ENCODE measurements at places on chromosomes 1 and 21.

GRCh38 chr1:28862571-28863403 is 50.8 kb downstream of the OPRD1 start:
- no peak for DNase-seq

- no peak for DNase-seq
Measured at GRCh38 chr1:156356262-156356874, 12.6 kb upstream of the RHBG start.

DNA sequence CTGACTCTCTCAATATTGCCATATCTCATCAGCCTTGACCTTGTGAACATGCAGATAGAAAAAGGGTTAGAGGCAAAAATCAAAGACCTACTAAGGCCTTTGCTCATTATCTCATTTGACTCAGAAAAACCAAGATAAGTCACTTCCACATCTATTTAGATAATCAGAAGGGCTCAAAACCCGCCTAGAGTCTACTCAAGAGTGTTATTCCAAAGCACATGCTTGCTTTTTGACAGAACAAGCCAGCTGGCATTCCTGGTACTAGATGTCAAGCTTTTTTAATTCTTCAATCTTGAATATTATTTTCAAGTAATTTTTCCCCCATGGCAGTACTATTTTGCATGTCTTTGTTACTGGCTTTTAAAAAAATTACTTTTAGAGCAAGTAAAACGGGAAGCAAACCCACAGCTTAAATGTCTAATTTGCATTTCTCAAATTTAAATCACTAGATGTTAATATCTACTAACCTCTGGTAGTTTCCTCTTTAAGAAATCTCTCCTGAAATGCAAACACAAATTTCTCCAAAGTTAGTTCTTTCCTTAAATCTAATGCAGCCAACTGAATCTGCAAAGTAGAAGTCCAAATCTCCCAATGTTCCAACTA is 51.5 kb downstream of the APP start:
- no peak for DNase-seq

DNA sequence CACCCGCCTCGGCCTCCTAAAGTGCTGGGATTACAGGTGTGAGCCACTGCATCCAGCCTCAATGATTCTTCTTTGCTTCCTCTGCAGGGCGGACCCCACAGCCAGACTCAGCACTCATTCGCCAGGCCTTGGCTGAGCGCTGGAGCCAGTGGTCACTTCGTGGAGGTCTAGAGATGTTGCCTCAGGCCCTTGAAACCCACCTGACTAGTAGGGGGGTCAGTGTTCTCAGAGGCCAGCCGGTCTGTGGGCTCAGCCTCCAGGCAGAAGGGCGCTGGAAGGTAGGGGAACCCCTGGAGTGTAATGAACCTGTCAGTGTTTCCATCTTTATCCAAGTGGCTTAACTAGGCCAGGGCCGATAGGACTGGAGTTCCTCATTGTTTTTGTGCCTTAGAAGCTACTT is 2.7 kb downstream of the PPOX start:
- no peak for DNase-seq

GRCh38 chr1:211708006-211708405 is 32.6 kb upstream of the NEK2 start:
- DNase-seq = no peak

- DNase-seq = peak; percentile 15
Measured at GRCh38 chr1:48677306-48678287, 99.1 kb downstream of the BEND5 start.

- DNase-seq = no peak
Measured at GRCh38 chr1:217456261-217456660, 174.6 kb downstream of the GPATCH2 start.

DNA sequence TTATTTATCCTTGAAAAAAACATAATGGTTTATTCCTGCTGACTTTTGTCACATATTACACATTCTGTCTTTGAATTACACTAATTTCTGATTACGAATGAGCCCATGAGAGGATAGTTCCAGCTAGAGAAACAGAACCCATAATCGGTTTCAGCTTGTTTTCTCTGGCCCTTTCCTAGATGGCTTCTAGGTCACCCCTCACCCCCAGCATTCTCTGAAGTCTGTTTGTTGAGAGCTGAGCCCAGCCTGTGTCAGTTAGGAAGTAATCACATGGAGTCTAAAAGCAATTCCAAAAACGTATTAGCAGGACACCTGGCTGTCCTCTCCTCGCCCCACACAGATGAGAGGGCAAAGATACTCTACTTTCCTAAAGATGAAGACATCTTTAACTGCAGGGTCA is 48.9 kb downstream of the KIAA1614 start:
- DNase-seq = no peak

GRCh38 chr21:39582749-39583148 is 30.0 kb upstream of the B3GALT5 start:
- DNase-seq = no peak

All from stimulated activated effector memory CD8-positive, alpha-beta T cell treated with anti-CD3 and anti-CD28 coated beads, Interleukin-12 subunit alpha, Interleukin-12 subunit beta, amount 100 ng/mL, for 72 hours (primary cell).